ENCODE measurements at places on chromosomes 16 and 17.

DNA sequence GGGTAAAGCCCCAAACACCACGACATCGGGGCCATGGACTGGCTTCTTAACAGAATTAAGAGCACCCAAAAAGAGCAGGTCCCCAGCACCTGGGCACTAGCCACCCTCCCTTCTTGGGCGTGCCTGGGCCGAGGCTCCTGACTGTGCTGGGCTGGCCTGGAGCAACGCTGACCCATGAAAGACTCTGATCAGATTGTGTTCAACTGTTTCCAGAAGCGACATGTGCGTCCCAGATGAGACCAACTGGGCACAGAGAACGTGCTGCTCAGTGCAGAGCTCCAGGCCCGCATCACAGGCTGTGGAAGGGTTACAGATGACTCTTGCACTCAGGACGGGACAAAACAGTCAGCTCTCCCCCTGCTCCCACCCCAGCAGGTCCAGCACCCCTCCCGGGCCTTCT, 100.7 kb downstream of the KCNJ12 start:
- no peak for DNase-seq

DNA sequence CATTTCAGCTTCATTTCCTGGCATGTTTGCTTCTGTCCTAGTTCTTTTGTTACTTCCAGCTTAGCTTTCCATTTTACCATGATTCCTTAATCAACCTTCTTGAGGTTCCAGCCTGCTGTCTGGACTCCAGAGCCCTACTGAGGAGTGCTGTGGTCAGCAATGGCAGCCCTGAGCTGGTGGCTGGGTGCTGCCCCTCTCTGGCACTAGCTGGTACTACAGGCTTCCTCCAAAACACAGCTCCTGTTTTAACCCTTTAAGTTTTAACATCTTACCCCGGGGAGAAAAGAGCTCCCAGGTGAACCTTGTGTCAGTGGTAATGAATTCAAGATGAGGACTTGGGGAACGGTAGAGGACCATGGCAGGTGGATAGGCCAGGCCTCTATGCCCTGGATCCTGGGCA, 395.5 kb downstream of the TMEM114 start:
- DNase-seq: no peak

DNA sequence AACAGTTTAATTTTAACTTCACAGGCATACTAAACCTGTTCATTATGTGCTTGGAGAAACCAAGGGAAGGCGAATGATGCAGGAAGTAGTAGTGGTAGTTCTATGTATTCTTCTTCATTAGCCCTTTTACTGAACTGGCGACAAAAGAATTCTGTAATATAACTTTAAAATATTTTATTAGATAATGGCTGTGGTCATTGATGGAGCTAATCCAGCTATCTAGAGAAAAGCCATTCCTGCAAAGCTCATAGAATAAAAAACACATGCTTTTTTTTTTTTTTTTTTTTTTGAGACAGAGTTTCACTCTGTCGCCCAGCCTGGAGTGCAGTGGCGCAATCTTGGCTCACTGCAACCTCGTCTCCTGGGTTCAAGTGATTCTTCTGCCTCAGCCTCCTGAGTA, 23.5 kb downstream of the TANC2 start:
- DNase-seq: no peak

DNA sequence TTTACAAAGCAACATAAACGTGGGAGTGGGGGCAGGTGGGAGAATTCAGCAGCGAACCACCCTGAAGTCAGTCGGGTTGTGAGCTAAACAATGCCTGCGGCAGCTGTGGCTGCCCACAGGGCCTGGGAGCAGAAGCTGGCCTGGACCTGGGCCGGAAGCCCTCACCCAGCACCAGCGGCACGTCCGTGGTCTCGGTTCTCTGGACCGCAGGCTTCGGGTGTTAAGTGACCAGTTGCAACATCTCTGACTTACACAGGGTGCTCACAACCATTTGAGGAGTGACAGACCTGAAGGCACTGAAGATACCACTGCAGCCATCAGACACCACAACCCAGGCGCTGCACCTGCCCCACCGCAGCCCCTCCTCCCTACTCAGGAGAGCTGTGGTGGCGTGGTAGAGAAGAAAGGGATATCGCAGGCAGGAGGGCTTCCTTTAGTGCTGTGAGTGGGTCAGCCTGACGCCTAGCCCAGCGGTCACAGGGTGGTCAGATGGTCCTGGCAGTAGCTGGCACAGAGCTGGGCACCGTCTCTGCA, 33.8 kb downstream of the CBFA2T3 start:
- no peak for DNase-seq

DNA sequence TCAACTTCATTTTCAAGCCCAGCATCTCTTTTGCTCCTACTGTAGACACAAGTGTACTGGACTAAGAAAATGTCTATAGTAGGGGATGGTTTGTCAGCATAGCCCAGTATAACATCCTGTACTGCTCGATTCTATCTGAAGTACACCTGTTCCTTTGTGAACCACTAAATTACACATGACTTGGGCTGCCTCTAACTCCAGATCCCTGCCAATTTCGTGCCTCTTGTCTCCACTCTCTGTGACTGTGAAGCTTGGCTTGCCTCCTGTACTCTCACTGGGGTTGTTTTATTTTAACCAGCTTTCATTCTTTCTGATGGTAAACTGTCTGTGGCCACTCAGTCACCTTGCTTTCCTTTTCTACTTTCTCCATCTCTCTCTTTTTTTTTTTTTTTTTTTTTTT, 24.5 kb downstream of the GFOD2 start:
- no peak for DNase-seq

GRCh38 chr17:38877130-38877851, 7.4 kb downstream of the LASP1 start:
- no peak for DNase-seq

GRCh38 chr17:422196-422930, 69.8 kb upstream of the RPH3AL start:
- no peak for DNase-seq

GRCh38 chr17:2978991-2979390, 84.4 kb downstream of the OR1D5 start:
- no peak for DNase-seq

- no peak for DNase-seq
Measured at GRCh38 chr17:65022751-65023700, 33.5 kb downstream of the GNA13 start.

DNA sequence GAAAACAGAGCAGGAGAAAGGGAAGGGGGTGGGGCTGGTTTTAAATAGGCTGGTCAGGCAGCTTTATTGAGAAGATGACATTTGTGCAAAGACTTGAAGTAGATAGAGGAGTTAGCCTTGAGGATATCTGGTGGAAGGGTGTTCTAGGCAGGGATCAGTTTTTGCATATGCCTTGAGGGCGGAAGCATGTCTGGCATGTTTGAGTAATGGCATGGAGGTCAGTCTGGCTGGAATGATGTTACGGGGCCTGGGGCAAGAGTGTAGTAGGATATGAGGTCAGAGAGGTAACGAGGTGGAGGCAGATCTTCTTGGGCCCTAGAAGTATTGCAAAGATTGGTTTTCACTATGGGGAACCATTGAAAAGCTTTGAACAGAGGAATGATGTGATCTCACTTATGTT, 4.8 kb downstream of the RABEP1 start:
- no peak for DNase-seq

DNA sequence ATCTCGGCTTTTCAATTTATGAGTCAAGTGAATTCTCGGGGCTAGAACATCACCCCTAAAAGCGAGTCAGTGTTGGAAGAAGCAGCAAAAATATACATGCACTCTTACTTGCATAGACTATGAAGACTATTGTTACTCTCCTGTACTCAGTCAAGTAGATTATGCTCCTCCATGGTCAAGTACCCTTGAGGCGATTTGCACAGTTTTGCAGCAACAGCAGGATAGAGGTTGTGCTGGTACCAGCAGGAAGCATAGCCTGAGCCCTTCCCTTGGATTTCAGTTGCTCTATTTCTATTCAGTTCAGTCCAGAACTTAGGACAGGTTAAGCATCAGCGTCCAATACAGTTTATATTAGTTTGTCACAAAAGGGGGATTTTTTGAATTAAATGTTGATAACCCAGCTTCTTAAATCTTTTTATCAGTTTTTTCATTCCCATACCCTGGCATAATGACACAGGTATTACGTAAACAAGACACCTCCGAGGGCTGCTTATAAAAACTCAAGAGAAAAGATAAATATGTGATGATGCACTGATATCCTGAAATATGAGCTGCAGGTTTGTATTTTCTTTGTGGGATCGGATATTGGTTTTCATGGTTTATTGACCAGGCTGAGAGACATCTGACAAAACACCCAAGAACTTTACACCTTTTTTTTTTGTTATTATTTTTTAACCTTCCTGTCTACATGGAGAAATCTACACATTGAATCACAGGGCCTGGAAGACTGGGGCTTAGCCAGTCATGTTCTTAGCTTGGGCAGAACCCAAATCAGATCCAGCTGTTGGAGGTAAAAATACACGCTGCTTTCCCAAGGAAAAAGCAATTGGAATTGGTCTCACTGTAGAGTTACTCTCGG, 144.1 kb downstream of the PITPNC1 start:
- no peak for DNase-seq

DNA sequence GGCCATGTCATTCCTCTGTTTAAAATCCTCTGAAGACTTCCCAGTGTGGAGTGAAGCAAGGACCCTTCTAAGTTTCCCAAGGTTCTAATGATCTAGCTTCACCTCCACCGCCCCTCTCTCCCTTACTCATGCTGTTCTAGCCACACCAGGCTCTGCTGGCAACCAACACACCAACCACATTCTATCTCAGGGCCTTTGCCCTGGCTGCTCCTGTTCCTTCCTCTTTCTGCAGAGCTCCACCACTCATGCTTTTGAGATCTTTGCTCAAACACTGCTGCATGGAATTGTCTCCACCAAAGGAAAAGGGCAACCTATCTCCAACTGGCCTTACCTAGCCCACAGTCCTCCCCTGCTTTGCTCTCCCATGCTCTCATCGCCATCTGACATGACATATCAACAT, 128.7 kb downstream of the XYLT1 start:
- DNase-seq: peak; percentile 89

GRCh38 chr17:81510785-81511553, 1.6 kb downstream of the ACTG1 start:
- DNase-seq: no peak

DNA sequence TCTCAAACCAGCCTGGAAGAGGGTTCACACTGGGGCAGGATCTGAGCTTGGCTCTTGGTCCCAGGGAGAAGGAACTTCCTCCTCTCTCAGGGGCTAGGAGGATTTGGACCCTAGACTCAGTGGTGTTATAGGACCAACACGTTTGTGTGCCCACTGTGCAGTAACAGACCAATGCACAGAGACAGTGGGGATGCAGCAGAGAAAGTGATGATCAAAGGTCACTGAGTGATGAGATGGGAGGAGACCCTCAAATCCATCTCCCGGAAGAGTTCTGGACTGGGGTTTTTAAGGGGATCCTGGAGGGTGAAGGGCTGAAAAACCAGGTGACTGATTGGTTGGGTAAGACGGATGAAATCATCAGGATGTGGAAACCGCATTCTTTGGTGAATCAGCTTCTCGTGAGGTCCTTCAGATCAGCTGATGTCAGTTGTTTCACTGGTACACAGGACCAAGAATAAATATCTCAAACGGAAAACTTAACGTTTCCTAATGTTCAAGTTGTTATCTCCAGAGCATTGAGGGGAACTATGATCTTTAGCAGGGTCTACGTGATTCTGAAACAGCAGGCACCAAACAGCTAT, 3.3 kb upstream of the VAC14 start:
- DNase-seq: peak; percentile 68

DNA sequence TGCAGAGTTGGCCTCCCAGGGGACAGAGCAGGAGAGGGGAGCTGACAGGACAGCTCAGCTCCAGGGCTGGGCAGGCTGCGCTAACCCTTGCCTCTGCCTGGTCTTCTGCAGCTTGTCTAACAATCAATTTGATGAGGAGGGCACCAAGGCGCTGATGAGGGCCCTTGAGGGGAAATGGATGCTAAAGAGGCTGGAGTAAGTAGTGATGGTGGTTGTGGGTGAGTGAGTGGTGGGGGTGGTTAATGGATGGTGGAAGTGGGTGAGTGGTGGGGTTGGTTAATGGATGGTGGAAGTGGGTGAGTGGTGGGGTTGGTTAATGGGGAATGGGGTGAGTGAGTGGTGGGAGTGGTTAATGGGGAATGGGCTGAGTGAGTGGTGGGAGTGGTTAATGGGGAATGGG, 22.0 kb upstream of the CPNE2 start:
- DNase-seq: no peak
